ENCODE measurements at places on chromosomes 4 and X.
A peak's percentile ranks its signal among the peaks of the same experiment; 100 is the strongest.

GRCh38 chrX:19750783-19751467 is 136.5 kb downstream of the SH3KBP1 start:
- DNase-seq: no peak

GRCh38 chr4:140856621-140857062 is 100.5 kb upstream of the TBC1D9 start:
- peak; percentile 61 for DNase-seq

DNA sequence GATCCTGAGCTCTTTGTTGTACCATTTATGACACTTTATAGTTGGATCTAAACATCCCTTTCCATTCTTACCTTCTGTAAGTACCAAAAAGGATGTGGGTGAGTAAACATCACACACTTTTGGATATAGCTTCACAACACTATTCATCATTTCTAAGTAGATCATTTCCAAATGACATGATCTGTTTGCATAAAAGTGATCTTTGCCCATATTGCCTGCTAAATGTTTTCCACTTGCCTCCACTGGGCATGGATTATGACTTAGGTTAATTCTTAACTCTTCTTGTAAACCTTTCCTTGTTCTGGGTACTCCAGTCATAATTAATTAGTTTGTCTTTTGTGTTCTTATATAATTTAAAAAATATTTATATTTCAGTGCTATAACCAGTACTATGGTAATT is 244.9 kb upstream of the AGA start:
- DNase-seq: no peak

- DNase-seq: no peak
Observed at GRCh38 chrX:153601511-153602110, 2.7 kb upstream of the CCNQ start.

DNA sequence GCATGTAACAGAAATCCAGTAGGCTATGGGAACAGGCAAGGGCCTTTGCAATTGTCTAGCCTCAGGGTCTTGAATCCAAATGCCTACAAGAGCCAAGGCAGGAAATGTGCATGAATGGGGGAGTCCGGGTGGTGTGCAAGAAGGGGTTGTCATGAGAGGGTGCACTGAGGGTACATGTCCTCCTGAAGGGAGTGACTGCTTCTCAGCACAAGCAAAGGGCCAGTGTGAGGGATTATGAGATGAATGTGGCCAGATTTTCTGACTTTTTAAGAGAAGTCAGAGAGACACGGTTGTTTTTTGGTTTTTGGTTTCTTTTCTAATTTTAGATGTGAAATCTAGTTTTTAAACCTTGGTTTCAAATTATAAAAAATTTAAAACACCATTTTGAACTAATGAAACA is 76.5 kb upstream of the LSM6 start:
- DNase-seq: no peak

DNA sequence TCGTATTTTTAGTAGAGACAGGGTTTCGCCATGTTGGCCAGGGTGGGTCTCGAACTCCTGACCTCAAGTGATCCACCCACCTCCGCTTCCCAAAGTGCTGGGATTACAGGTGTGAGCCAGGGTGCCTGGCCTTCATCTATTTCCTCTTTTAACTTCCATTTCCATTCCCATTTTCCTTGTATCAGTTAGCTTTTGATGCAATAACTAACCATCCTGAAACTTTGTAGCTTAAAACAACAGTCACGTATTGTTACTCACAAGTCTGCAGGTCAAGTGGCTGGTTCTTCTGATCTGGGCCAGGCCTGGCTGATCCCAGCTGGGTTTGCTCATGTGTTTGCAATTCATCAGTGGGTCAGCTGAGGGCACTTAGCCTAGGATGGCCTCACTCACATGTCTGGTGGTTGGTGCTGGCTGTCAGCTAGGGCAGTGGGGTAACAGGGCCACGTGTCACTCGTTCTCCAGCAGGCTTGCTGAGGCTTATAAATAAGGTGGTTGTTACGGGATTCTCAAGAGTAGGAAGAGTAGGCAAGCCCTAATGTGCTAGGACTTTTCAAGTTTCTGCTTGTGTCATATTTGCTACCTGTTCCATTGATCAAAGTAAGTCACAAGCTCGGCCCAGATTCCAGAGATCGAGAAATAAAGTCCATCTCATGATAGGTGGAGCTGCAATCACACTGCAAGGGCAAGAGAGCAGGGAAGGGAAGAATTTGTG is 88.2 kb downstream of the SOWAHB start:
- DNase-seq: no peak

DNA sequence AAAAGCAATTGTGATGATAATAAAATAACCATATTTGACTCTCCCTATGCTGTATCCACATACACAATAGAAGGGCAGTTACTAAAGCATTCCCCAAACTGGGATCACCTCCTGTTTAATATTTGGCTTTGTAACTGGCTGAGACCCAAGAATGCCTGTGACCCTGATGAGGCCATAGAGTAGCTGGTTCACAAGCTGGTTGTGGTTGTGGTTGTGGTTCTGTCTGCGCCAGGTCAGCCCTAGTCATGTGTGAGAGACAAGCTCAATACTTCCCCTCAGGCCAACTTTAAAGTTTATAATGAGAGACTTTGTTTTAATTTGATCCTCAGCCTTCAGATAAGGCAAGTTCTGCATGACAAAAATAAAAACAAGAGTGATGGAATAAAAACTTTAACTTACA is 209.9 kb downstream of the PARM1 start:
- no peak for DNase-seq

GRCh38 chrX:54786967-54787366 is 11.1 kb downstream of the ITIH6 start:
- no peak for DNase-seq

- no peak for DNase-seq
Observed at GRCh38 chr4:73684097-73684496, 56.3 kb upstream of the CXCL8 start.

- no peak for DNase-seq
Observed at GRCh38 chr4:162117051-162117450, 46.7 kb downstream of the FSTL5 start.

DNA sequence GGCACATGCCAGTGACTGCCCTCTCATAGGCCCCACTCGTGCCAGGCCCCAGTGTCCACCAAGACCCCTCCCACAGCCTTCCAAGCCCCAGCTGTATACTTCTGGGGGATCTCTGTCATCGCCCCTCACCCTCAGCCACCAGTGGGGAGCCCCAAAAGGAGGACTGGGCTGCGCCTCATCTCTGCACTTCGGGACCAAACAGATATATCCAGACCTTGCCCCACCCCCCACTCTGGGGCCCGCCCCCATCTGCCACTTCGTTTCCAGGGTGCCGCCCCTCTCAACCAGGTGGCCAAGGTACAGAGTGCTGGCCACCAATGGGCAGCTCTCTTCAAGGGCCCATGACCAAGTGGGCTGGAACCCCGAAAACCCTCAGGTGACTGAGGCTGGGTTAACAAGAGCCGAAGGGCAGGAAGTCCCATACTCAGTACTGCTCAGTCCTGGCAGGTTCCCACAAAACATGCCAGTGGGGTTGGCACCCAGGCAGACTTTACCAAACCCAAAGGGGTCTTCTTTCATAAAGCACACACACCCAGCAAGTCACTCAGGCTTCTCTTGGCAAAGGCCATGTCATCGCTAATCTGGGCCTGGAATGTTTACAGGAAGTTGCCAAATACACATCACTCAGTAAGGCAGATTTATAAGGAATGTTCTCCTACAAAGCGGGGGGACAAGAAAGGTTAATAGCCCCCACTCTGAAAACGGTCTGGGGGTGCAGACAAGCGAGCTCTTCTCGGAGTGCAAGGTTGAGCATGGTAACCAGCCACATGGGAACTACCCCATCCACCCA is 4.4 kb downstream of the ZFYVE28 start:
- no peak for DNase-seq

Data from urothelium cell line (cell line).